ENCODE measurements at places on chromosomes 12 and 14.

- no peak for DNase-seq
Observed at GRCh38 chr14:59538936-59539335, 37.7 kb downstream of the CCDC175 start.

DNA sequence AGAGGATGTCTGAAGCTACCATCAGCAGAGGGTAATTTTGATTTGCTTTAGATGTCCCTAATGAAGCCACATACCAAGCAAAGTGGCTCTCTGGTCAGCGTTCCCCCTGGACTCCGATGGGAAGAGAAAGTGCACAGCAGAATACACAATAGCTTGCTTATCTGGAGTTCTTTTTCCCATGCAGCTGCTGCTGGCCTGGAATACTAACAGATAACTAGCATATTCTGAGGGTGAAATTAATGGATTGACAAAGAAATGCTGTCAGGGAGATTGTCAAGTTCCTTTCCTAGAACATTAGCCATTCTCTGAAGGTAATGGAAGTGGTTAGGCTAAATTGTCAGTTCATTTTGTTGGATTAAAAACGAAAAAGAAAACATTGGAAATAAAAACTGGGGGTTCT is 391.3 kb downstream of the FLRT2 start:
- DNase-seq, result no peak

DNA sequence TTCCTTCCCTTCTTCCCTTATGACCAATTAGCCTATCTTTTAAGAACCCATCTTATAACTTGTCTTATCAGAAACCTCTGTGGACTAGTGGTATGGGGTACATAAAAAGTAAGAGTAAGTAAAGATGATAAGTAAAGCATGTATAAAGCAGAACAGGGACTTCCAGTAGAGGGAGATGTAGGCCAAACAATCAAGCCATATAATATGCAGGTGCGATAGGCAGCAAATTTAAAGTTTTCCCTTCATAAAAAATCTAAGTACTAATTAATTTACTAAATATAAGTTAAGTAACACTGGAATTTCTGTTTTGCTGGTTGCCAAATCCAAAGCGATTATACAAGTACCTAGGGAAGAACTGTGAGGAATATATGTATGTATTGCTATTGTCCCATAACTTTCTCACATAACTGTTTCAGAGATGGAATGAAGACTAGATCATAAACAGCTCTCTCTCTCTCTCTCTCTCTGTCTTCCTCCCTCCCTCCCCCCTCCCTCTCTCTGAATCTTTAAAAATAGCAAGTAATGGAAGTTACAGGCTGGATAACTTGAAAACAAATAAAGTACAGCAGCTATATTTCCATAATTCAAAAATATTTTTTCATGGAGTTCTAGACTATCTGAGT is 25.7 kb downstream of the METTL25 start:
- peak; percentile 35 for DNase-seq

GRCh38 chr14:104577426-104577825 is 2.1 kb upstream of the C14orf180 start:
- DNase-seq, result no peak

- DNase-seq, result no peak
Observed at GRCh38 chr12:39442831-39443080, 164 bp downstream of the KIF21A start.

- no peak for DNase-seq
Observed at GRCh38 chr12:58541300-58541690, 379.0 kb downstream of the LRIG3 start.

GRCh38 chr12:132393245-132393795 is 63.9 kb upstream of the GALNT9 start:
- no peak for DNase-seq

DNA sequence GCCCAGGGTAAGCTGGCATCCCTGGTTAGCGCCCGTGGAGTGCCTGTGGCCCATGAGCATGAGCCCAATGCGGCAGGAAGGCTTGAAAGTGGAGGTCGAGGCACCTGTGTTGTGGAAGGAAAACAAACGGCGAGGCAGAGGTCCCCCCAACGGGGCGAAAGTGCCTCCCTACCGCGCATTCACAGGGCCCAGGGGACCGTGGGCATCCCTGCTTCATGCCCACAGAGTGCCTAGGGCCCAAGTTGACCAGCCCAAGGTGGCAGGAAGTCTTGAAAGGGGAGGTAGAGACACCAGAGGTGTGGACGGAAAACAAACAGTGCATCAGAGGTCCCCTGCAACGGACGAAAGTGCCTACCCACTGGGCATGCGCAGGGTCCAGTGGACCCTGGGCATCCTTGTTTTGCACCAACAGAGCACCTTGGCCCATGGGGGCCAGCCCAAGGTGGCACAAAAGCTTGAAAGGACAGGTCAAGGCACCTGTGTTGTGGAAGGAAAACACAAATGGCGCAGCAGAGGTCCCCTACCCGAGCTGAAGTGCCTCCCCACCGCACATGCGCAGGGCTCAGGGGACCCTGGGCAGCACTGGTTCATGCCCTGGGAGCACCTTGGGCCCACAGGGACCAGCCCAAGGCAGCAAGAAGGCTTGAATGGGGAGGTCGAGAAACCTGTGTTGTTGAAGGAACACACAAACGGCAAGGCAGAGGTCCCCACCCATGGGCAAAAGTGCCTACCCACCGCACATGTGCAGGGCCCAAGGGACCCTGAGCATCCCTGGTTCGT is 377.5 kb downstream of the ALG10 start:
- no peak for DNase-seq

- peak; percentile 25 for DNase-seq
Observed at GRCh38 chr14:38171197-38171596, 36.5 kb upstream of the SSTR1 start.

DNA sequence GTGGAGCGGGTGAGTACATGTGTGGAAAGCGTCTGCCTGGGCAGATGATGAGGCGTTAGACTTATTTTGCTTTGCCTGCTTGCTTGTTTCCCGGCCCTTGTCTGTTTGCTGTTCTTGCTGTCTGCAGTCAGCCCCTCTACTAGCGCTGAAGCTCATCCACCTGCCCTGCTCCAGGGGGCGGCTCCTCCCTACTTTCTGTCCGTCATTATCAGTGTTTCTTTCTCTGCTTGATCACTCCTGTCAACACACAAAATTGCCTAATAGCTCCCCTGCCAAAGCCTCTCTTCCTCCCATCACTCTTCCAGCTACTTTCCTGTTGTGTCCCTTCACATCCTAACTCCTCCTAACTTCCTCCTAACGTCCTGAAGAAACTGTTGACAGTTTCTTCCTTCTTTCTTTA is 34.9 kb upstream of the GALNT8 start:
- no peak for DNase-seq

DNA sequence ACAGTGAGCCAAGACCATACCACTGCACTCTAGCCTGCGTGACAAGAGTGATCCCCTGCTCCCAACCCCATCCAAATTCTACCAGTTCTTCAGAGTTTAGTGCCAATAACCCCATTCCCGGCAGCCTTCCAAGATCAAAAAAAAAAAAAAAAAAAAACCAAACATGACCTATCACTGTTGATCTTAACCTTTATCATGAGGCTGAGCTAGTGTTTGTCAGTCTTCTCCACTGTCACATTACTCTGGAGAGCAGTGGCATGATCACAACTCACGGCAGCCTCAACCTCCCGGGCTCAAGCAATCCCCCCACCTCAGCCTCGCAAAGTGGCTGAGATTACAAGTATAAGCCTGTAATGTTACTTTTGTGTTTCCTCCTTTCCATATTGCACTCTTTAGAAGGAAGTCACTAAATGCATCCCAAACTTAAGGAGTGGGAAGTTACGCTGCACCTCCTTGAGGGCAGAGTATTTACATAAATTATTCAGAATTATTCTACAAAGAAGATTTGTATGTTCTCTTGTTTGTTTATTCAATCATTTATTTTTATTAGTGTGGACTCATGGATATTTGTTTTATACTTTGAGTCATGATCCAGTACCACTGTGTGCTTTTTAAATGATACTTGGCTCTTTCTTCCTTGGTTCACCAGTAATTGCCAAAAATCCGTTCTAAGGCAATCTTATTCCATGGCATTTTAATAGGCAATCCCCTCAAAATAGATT is 31.5 kb upstream of the FAM222A start:
- DNase-seq, result no peak

- no peak for DNase-seq
Observed at GRCh38 chr12:92175961-92176360, 30.3 kb upstream of the BTG1 start.

DNA sequence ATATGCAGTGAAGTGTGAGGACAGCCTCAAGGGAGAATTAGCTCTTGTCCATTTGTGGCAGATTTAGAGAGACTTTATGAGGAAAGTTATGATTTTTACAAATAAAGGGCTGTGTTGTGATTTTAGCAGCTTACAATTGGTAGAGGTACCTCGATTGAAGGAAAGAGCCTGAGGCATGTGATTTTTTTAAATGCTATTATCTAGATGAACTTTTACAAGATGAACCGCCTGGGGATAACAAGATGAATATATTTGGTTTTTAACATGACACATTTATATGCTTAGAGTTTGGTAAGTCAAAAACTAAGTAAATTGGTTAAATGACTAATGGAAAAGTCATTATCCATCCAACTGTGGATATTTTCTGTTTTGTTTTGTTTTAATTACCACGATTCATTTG is 52.6 kb downstream of the AEBP2 start:
- peak; percentile 52 for DNase-seq

DNA sequence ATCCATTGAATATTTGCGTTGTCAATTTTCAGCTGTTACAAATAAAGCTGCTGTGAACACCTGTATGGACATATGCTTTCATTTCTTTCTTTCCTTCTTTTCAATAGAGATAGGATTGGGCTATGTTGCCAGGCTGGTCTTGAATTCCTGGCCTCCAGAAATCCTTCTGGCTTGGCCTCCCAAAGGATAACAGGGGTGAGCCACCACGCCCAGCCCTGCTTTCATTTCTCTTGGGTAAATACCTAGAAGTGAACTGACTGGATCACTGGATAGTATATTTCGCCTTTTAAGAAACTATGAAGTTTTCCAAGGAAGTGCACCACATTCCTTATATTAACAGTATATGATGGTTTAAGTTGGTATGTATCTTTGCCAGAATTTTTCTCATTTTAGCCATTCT is 32.3 kb upstream of the EAPP start:
- no peak for DNase-seq

DNA sequence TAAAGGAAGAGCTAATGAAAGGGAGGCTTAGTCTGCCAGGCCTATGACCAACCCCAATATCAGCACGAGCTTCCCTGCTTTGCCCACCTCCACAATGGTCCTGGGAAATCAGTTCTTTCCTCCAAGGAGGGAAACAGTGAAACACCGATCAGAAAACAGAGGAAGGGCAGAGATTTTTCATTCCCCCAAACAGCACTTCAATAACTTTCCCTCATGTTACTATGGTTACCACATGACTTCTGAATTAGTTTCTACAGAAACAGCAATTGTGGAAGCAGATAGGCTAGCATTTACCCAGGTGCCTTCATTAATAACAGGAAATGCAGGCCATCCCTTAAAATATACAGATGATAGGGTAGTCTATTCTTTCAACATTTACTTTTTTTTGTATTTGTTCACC is 35.9 kb downstream of the TRIM9 start:
- DNase-seq, result no peak

DNA sequence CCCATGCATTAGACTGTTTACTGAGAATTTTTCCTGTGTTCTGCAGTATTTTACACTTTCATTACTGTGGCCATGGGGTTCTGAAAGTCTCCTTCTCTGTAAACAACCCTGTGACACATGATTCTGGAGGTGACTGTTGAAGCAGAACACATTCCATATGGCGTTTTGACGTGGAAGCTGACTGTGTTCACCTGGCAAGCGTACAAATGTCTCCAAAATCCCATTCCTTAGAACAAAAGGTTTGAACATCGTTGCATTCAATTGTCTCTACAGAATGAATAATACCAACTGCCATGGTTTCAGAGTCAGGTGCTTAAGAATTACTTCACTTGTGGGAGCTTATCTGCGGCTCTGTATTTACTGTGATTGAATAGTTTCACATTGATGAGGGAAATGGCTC is 485.6 kb upstream of the TMEM132C start:
- DNase-seq, result no peak

DNA sequence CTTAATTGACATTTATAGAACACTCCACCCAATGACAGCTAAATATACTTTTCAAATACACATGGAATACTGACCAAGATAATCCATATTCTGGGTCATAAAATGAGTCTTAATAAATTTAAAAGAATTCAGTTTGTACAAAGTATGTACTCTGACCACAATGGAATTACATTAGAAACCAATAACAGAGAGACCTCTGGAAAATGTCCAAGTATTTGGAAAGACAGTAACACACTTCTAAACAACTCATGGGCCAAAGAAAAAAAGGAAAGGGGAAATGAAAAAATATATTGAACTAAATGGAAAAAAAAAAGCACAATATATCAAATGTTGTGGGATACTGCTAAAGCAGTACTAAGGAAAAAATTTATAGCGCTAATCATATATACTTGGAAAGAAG is 52.0 kb downstream of the CRACR2A start:
- DNase-seq, result peak; percentile 25

DNA sequence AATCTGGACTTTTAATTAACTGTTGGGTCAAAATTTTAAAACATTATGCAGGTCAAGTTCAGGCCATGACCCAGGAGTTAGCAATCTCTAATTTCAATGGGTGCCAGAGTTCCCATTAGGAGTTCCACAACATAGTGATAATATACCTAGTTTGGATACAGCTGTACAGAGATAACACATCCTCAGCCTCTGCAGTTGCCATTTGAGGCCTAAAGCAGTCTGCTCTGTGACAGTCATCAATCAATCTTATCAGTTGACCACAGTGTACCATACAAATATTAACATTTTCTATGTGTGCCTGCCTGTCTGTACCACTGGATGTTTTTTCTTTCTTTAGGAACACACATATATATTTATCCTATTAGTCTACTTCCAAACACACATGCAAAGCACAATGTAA is 54.0 kb upstream of the BBS10 start:
- DNase-seq, result no peak

DNA sequence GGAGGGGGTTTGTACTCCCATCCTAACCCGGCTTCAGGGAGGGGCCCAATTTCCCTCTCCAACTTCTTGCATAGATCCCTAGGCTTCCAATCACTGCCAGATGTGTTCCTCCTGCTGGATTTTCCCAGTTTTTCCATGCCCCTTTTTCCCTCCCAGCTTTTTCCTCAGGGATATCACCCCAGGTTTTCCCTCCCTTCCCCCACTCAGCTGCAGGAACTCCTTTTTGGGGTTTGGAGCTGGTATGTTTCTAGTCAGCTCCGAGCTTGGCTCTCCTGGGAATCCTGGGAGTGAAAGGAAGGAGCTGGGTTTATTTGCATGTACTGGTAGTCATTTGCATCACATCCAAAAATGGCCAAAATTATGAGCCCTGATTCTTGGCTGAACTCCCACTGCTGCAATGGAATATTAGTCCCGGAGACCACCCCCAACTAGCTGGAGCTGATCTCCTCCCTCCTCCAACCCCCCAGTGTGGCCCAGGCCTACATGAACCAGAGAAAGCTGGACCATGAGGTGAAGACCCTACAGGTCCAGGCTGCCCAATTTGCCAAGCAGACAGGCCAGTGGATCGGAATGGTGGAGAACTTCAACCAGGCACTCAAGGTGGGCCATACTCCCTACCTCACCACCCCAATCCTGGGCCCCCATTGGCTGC is 1.4 kb upstream of the RDH5 start:
- no peak for DNase-seq
